ENCODE measurements at places on chromosomes 3 and 15. TPM values are rescaled to one million over a fixed set of nuclear protein-coding genes. Genes with fewer than 3 reads are reported as not detected.
A peak's percentile ranks its signal among the peaks of the same experiment; 100 is the strongest.

- no peak for DNase-seq
These were observed 2.7 kb downstream of the PRKCD start for GRCh38 chr3:53163444-53164387.

GRCh38 chr15:36579792-36580431 lies 486 bp downstream of the CDIN1 start:
- no peak for DNase-seq

DNA sequence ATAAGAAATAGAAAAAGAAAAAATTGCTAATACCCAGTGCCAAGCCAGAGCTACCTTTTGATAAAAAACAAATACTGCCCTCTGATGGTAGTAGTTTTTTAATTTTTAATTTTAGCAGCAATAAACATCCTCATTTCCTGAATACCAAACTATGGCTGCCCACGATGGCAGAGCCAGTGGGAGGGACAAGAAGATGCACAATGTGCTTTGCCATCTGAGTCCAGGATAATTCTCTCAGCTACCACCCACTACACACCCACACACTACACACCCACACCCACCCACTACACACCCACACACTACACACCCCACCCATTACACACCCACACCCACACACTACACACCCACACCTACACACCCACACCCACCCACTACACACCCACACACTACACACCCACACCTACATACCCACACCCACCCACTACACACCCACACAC lies 17.8 kb downstream of the CEP19 start:
- DNase-seq = no peak

DNA sequence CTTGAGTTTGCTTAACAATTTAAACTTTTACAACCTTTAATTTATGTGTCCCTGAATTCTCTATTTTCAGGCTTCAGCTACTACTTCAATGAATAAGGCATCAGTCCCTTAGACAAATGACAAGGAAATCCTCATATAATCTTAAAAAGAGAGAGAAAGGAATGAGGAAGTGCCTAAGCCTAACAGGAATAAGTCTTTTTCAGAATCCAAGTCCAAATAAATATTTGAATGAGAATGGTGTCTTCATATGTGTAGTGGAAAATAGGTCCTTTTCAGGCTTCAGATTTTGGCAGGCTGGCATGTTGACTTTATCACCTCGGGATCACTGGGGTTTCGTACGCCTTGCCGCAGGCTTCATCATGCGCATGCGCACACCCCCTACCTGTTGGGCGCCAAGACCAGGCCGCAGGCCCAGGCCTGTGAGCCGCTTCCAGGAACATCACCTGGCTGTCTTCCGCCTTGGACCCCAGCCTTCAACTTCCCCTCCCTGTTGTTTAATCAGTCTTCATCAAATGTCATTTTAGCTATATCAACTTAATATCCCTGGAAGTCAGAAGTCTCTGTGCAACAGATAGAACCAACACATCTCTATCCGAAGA lies 334.5 kb downstream of the SOX2 start:
- DNase-seq = no peak

DNA sequence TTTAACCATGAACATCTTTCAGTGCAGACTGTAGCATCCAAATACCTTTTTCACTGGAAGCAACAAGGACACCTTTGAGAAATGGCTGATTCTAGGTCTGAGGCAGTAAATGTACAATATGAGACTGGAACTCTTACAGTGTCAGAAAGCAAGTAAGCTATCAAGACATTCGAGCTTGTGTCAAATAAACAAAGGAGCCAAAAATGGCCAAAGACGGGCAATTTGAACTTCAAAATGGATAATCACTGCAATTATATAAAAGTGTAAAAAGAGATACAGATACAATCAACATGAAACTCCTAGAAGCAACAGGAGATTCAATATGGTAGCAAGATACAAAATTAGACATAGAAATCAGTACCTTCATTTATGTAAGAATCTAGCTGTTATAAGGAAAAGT lies 138.5 kb upstream of the CCDC54 start:
- no peak for DNase-seq

DNA sequence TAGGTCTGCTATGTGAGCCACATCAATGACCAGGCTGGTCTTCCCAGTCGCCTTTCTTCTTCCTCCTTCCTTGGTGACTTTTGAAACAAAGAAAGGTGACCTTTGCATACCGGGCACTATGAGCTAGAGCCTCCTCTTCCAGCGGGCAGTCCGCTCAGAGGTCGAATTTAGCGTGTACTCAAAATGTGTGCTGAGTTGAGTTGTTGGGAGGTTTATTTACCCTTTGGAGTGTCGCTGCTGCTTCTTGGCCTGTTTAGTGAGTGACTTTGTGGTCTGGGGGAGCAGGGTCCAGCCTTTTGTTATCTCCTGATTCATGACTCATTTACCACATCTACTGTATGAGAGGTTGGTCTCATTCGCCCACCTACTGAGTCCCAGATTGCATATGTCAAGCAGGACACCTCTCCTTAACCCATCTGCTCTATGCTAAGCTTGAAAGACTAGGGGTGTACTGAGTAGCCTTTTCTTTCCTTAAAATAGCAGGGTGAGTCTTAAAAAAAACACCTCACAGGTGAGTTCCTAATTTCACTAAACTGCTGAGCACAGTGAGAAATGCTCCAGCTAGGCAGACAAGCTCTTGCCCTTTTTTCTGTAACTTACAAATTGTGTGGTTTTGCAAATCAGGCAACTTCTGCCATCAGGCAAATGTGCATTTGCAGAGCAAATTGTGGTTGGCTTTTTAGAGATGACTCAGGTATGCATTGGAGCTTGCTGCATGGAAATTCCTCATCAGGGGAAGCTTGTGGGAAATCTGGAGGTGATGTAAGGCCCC lies 3.2 kb upstream of the SIAH2 start:
- DNase-seq = peak; percentile 85

GRCh38 chr15:47705281-47705997 lies 11.9 kb upstream of the SEMA6D start:
- DNase-seq = no peak

GRCh38 chr15:85314146-85314545 lies 66.3 kb upstream of the AKAP13 start:
- DNase-seq = no peak

- DNase-seq = no peak
These were observed 155.8 kb downstream of the EPHA6 start for GRCh38 chr3:96970211-96970610.

DNA sequence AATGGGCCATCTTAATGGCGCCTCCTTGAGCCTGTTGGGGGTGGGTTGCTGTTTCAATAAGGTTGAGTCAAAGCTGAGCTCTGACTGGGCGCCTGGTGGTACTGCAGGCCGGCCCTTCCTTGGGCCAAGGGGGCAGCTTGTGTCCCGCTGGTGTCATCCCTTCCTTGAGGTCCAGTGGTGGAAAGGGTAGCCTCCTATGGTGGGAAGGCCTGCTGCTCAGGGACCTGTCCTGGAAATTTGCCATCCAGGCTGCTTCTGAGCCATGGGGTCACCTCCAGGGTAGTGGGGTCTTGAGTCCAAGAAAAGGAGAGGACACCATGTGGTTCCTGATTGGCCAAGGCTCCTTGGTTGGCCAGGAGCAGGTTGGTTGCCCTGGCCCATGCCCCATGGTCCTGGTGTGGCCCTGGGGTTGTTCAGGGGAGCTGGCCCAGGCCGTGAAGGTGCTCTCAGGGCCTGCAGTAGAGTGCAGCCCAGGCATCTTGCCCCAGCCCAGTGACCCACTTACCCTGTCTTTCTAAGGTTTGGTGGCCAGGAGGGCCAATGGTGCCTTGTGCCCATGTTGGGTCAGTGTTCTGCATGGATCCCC lies 188.7 kb downstream of the UBE3A start:
- no peak for DNase-seq

SHC4 gene
- total RNA-seq = 0.15 TPM

DNA sequence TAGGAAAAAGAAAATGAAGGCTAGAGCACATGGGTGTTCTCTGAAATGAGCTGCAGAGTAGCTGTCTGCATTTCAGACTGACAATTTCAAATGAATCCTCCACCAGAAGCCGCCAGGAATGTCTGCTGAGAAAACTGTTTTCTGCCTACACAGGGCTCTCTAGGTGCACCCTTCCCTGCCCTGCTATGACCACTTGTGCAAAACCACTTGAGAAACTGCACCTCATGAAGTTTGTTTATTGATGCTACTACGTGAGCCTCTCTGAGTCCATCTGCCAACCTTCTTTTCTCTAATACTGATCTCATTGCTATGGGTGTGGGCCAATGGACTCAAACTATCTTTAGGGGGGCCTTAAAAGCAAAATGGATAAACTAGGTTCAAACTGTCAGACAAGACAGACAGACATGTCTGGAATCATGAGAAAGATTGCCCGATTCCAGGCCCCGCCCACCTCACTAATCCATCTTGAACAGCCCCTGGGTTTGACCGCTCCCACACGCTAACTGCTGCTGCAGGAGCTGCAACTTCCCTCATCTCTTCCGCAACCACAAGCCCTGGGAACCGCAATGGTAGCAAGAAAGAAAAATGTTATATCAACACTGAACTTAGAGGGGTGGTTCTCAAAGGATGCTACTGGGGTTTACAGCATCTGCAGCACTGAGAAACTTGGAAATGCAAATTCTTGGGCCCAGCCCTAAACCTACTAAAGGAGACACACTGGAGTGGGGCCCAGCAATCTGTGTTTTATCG lies 9.0 kb upstream of the CD47 start:
- DNase-seq = no peak

- DNase-seq = no peak
These were observed 334.1 kb downstream of the GABRB3 start for GRCh38 chr15:26438718-26439117.

DNA sequence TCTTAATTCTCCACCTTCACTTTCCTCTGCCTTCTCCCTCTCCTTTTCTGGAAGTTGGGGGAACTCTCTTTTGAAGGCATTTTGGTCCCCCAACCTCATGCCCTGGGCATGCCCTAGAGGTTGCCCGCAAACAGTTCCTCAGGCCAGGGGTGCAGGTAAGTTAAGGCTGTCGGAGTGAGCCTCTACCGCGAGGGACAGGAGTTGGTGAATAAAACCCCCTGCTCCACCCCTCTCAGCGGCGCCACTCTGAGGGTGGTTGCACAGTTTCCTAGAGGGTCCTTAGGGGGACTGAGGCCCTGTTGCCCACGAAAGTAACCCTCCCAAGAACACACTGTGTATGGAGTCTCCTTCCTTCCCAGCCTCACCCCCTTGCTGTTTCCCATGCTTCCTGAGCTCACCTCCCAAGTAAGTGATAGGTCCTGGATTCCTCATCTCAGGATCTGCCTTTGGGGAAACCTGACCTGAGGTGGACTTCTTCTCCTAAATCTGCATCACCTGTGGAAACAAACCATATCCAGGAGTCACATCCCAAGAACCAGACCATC lies 23.1 kb upstream of the THSD4 start:
- no peak for DNase-seq

TGM5 gene
- 5.6 TPM for total RNA-seq

ATP1B3 gene
- total RNA-seq = 107 TPM

DNA sequence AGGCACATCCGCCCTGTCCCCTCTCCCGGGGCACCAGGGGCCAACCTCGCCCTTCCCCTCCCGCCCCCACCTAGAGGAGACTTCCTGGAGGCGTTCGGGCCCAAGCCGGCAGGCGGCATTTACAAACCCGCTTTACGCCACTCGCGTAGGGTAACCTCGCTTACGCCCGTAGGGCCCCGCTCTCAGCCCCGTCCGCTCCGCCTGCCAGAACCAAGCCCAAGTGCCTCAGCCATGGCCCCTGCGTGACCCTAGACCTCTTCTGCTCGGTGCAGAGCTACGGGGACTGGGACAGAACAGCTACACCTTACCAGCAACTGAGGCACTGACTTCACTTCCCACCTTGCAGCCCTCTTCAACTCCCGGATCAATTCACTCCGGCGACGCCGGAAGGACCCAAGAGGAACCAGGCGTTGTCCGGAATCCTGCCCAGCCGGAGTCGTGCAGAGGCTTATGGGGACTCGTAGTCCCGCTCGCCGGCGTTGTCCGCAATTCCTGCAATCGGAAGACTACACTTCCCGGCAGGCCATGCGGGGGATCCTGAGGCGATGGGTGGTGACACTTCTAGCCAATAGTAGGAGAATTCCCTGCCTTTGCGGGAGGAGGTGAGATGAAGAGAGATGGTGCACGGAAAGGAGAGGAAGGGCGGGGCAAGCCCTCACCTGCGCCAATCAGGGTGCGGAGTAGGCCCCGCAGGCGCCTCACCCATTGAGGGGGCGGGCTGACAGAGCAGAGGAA lies at the start of gene PDCD10:
Gene PDCD10, minus strand, starts transcription at position 395 of the 735 bp plus-strand sequence. CDS start 14,735 bp downstream, outside the sequence.
- peak; percentile 98 for DNase-seq

DNA sequence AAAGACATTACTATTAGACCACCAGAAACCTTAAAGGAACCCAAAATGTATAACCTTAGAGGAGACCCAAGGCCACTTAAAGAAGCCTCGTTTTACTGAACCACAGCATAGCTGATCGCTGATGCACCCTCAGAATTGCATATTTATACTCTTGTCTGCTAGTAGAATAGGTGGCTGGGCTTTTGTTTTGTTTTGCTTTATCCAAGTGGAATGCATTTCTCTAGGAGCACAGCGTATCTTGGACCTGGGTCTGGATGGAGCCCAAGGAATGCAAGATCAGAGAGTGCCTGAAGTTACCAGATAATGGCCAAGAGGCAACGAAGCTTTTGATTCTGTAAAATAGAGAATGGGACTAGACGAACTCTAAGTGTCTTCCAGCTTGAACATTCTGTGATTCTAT lies 129.2 kb upstream of the COL8A1 start:
- no peak for DNase-seq

- DNase-seq = no peak
These were observed 7.6 kb upstream of the TMEM44 start for GRCh38 chr3:194640829-194641228.

- DNase-seq = no peak
These were observed 270.2 kb upstream of the CHRM5 start for GRCh38 chr15:33698126-33698525.

- DNase-seq = no peak
These were observed 109.7 kb downstream of the MFSD1 start for GRCh38 chr3:158911586-158911985.

- no peak for DNase-seq
These were observed 1.9 kb upstream of the RMDN3 start for GRCh38 chr15:40756938-40757337.

TM4SF18 gene
- not detected for total RNA-seq

STXBP5L gene
- not detected for total RNA-seq

RASGRF1 gene
- total RNA-seq = 1.1 TPM

DNA sequence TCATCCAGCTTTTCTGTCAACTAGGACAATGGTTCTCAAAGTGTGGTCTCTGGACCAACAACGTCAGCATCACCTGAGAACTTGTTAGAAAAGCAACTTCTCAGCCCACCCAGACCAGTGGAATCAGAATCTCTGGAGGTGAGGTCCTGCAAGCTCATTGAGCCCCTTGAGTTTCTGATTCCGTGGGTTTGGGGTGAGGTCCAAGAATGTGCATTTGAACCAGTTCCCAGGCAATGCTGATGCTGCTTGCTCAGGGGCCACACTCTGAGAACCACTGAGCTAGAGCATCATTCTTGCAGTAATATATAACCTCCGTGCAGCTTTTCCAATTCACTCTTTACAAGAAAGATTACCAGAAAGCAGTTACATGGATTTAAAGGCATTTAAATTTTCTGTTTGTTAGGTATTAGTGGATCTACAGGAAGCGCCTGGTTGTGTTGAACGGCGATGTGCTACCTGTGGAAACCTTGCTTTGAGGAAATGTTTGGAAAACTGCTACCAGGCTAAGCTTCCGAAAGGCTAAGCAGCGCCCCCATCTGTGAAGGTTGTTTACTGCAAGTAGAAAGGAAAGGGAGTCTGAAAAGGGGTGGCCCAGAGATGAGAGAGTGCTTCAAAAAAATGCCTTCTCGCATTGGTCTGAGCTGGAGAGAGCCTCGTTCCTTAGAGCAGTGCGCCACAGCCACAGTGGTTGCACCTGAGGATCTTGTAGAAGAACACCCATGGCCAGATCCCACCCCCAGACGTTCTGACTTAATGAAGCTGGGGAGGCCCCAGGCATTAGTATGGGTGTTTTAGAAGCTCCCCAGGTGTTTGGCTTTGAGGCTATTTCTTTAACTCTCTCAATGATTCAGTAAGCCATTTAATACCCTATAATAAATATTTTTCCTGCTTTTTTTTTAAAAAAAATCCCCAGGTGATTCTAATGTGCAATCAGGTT lies 50.0 kb downstream of the RLBP1 start:
- no peak for DNase-seq
